Stomach (tissue), 19 donors: ENCODE measurements at places on chromosomes 2 and 18. TPM values are rescaled to one million over a fixed set of nuclear protein-coding genes. Genes with fewer than 3 reads are reported as not detected.
A peak's percentile ranks its signal among the peaks of the same experiment; 100 is the strongest.

The SEH1L gene
- total RNA-seq, result 25.0 TPM

The CDK15 gene
- total RNA-seq, result 1.3 TPM

The OR6B2 gene
- total RNA-seq, result not detected

The HOXD4 gene
- total RNA-seq, result not detected

The HOXD13 gene
- total RNA-seq, result not detected

DNA sequence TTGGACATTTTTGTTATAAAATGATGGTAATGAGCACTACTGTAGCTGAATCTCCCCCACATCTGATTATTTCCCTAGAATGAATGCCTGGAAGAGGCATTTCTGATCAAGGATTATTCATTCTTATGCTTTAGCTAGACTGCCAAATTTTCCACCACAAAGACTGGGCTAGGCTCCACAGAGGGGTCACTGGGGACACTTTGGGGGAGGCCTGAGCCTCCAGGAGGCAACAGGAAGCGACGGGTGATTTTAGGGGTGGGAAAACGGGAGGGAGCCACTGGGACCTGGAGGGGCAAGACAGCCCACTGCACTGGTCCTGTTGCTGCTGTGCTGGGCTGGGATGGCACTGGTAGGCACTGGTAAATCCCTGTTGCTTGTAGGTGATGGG lies 2.4 kb upstream of the ASB1 start:
- DNase-seq, result no peak

- peak; percentile 58 for DNase-seq
Measured at GRCh38 chr2:202171241-202171825, 67.1 kb downstream of the SUMO1 start.

DNA sequence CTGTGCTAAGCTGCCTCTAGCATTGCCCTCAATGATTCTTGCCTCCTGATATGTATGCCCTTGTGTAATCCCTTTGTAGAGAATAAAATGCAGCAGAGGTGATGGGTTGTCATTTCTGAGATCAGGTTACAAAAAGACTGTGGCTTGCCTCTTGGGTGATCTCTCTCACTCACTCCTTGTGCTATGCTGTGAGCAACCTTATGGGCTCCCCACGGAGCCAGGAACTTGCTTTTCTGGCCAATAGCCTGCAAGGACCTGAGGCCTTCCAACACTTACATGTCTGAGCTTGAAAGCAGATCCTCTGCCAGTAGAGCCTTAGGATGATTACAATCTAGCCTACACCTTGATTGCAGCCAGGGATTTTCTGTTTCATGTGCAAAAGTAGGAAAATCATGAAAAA lies 123.1 kb upstream of the XIRP2 start:
- no peak for DNase-seq

- DNase-seq, result peak; percentile 4
Measured at GRCh38 chr2:241980193-241980592, 110.7 kb downstream of the RTP5 start.

DNA sequence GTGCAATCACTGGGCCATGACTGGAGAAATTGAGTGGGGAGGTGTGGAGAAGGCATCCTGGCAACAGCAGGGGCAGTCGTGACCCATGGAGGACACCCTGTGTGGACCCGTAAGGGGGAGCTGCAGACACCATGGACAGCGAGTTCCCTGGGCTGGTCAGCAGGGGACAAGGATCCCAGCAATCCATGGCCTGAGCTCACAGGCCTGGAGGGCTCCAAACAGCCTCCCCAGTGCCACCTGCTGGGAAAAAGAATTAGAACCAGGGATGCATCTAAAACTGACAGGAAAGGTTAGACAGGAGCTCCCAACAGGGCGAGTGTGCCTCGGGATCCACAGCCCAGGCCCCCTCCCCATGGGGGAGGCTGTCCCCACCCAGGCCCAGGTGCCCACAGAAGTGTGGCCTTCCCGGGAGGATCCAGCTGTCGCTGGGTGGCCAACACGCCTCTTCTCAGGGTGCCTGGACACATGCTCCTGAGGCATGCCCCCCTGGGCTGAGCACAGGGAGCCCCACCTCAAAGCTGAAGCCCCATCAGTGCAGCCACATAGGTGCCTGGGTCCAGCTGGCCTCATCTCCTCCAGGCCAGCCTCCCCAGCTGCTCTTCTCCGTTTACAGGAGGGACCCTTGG lies 20.5 kb upstream of the KIF1A start:
- peak; percentile 87 for DNase-seq

GRCh38 chr2:111120253-111121027 lies at the start of gene BCL2L11:
Gene BCL2L11, plus strand, starts transcription at chr2:111120914. Its CDS starts 2,832 bp downstream, at chr2:111123746.
- peak; percentile 97 for DNase-seq

GRCh38 chr18:801137-801536 lies 10.9 kb downstream of the YES1 start:
- no peak for DNase-seq

GRCh38 chr18:23539911-23540525 lies 36.7 kb downstream of the RMC1 start:
- no peak for DNase-seq

DNA sequence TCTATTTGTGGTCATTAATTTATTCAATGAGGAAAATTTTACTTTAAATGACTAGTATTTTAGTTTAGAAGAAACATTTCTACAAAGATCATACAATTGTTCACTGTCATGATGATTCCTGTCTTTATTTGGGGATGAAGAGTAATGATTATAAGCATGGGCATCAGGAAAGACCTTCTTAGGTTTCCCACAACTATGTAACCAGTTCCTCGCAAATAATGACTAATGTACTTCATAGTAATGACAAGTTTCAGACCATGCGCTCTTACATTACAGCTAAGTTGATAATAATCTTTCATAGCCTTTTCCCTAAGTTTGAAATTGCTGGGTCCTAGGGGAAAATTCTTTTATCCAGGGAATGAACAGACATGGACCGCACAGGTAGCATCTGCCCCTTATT lies 90.5 kb downstream of the MYO5B start:
- no peak for DNase-seq

DNA sequence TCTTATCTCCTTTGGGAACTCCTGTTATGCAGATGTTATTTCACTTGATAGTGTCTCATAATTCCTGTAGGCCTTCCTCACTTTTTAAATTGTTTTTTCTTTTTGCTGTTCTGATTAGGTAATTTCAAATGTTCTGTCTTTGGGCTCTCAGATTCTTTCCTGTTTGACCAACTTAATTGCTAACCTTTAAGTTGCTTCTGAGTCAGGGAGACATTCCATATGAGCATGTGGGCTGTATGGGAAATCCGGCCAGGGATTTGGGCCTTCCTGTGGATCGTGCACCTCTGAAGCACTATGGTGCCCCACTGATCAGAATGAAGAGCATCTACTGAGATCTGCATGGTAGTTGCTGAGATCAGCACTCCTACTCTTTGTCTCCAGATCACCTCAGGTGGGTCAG lies 44.7 kb upstream of the REEP1 start:
- no peak for DNase-seq

DNA sequence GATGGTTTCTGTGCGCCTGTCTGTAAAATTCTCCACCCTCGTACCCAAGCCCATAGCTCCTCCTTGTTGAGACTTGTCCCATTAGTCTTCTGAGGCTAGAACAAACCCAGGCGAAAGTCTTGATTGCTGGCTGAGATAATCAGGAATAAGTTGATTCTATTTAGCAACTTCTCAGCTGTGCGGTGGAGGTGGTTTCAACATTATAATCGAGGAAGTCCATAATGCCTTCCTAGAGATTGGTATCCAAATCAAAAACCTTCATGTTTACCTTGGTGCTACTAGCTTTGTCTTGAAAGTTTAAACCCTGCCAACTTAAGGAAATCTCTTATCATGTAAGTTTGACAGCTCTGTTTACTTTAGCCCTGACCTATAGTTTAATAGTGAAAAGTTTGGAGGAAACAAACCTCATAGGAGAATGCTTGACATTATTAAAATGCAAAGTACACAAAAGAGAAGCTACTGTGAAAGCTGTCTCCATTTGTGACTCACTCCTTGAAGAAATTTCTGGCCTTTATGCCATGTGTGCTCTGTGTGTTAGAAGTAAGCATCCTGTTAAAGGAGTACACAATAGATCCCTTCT lies 36.6 kb upstream of the DSC1 start:
- no peak for DNase-seq

- DNase-seq, result no peak
Measured at GRCh38 chr2:236904389-236905263, 181.1 kb upstream of the COPS8 start.

DNA sequence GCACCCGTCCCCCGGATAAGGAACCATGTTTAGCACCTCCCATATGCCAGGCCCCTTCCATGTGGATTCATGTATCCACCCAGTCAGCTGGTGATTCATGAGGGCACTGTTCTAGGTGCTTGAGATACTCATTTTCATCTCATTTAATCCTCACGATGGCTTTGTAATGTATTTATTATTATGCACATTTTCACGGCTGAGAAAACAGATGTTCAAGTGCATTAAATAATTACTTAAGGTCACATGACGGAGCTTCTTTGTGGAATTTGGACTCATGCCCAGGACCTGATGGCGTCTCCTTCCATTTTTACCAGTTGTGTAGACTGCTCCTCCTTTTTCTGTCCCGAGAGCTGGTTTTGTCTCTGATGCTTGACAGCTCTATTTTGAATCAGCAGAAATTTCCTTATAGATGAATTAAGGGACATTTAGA lies 72.2 kb upstream of the RBM44 start:
- DNase-seq, result peak; percentile 91
